ENCODE measurements at places on chromosomes 4 and X.

DNA sequence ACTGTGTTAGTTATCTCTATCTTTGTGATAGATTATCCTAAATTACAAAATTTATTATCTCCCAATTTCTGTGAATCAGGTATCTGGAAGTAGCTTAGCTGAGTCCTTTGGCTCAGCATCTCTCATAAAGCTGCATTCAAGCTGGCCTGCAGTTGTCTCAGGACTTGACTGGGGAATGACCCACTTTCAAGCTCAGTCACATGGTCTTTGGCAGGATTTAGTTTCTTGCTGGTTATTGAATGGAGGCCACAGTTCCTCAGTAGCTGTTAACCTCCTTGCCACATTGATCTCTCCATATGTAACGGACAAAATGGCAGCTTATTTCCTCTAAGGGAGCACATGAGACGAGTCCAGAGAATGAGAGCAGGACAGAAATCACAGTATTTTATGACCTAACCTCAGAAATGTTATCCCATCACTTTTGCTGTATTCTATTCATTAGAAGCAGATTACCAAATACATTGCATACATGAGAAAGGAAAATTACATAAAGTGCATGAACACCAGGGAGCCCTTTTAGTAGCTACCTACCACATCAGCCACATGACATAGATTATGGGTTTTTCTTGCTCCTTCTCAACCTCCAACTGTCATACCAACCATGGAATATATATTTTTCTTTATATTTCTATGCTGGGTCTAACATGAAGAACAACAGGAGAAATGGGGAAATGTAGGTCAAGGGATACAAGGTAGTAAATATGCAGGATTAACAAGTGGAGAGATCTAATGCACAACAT lies 730.1 kb downstream of the CCSER1 start:
- no peak for DNase-seq

- no peak for DNase-seq
These were observed 67.7 kb downstream of the DGKK start for GRCh38 chrX:50402886-50403285.

DNA sequence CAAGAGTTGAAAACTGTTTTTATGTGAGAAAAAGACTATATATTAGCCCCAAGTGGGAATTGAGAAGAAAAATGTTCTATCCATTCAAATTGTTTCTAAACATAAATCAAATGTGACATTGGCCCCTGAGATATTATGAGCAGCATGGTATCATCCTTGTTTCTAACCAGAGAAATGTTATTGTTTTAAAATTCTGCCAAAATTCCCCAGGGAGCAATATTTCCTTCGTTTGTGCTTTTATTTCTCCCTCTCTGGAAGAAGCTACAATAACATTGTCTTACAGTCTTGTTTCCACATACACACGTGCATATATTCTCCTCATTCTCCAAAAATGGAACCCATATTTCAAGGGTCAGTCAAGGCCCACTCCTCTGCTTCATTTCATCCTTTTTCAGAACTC lies 46.7 kb downstream of the MAGEB17 start:
- DNase-seq, result no peak

- DNase-seq, result no peak
These were observed 554.1 kb upstream of the MAGEB2 start for GRCh38 chrX:29661290-29661689.

DNA sequence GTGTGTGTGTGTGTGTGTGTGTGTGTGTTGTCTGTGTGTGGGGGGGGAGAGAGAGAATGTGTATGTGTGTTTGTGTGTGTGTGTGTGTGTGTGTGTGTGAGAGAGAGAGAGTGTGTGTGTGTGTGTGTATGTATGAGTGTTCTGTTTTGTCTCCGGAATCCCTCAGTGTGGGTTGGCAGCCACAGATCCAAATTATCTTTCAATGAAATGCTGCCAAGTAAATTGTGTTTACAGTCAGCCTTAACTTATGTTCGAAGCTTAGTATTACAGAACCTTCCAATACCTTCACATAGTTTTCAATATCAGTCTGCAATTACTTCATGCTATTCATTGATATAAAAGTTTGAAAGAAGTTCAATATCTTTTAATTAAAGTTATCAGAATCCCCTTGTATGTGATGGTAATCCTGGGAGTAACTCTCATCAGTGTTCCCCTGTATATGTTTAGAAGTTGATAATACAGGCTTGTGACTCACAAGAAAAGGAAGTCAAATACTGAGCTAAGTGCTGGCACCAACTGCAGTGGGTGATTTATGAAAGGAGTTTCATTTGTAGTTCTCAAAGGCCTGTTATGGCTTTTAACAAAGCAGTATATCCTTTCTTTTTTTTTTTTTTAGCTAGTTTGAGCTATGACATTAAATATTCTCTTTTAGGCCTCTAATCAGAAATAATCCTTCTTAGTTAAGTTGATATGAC lies 51.6 kb upstream of the HTR2C start:
- DNase-seq, result no peak

DNA sequence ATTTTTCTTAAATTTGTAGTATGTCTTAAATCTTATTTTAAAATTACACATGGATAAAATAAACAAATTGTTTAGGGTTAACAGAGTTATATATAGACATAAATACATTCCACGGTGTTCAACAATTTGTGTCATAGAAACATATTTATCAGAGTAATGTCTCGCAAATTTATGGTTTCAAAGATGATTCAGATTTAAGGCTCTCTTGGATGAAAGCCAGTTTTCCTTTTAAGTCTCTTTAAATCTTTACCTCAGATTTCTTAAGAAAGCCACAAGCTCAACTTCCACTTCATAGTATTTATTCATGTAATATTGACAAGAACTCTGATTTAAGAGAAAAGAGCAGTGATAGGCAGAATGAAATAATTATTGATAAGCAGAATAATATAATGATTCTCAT lies 1254.8 kb upstream of the ADGRL3 start:
- DNase-seq, result no peak

GRCh38 chrX:43961699-43962098 lies 11.5 kb downstream of the NDP start:
- no peak for DNase-seq

DNA sequence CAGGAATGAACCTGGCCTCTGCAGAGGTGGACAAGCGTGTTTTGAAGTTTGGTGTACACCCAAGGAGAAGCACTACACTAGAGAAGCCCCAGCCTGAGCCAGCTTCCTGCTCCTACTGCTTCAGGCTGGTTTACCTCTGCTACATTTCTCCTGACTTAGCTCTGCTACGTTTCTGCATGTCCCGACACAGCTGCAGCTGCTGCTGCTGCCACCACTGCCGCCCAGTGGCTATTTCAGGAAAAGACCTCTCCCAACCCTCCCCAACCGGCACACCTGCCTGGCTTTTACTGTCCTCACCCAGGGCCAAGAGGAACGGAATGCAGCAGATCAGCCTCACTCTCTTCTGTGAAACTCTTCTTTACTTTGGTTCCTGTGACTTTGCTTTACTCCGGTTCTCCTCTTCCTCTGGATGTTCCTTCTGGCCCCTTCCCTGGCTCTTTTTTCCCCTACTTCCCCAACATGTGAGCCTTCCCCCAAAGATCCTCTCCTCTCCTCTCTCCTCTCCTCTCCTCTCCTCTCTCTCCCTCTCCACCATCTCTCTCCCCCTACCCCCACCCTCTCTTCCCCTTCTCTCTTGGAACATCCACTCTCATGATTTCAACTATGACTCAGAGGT lies 3.1 kb upstream of the P2RY4 start:
- no peak for DNase-seq

DNA sequence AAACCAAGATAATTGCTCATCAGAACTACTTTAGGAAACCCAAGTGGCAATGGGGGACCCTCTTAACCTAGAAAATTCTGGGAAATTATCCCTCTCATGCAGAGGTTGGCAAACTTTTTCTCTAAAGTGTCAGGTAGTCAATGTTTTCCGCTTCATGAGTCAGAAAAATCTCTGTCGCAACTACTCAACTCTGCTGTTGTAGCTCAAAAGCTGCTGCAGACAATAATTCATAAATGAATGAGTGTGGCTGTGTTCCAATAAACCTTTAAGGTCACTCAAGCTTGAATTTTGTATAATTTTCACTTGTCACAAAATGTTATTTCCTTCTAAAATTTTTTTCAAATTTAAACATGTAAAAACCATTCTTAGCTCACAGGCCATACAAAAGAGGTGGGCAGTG lies 193.4 kb upstream of the MID1 start:
- no peak for DNase-seq

- no peak for DNase-seq
These were observed 10.9 kb downstream of the GAB1 start for GRCh38 chr4:143347484-143348111.

GRCh38 chr4:55018978-55019377 lies 106.4 kb downstream of the KDR start:
- no peak for DNase-seq

DNA sequence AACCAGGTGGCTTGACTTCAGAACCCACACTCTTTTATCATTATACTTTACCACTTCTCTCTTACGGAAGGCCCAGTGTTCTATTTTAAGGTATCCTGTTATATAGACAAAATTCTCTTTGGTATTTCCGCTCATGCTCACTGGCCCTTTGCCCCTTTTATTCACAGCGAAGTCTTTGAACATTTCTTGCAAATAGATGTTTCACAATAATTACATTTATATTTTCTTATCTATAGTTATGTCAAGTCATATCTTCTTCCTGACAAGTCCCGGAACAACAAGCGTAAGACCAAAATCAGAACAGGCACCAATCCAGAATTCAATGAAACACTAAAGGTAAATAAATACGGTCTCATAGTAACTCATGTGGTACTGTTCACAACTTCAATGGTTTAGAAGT lies 102.0 kb downstream of the SYTL5 start:
- DNase-seq, result no peak

DNA sequence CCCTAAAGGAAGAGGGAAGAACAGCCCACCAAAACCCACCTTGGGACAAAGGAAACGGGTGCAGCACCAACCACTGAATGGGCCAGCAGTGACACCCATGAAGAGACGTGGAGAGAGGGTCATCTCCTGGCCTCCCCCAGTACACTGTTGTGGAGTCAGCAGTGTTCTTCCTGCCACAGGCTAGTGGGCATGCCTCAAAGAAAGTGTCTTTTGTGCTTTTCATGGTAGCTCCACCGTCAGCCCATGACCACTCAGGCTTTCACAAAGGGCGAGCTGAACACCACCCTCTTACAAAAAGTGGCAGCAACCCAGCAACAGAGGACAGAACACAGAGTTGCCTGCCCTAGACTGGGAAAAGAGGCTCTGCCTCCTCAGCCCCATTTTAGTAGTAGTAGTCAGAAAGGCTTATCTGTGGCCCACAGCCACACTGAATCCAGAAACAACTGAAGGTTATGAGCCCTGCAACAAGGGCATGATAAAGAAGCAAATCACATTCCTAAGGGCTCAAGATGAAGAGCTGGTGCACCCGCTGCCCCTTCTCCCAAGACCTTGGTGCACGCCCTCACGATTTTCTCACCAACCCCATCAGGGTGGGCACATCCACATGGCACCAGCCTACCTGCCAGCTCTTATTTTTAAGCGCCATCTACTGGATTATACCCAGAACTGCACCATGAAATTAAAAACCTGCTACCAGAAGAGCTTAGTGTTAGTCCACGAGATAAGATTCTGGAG lies 53.1 kb downstream of the RAB28 start:
- DNase-seq, result no peak

GRCh38 chrX:1242891-1243402 lies 25.7 kb upstream of the CSF2RA start:
- DNase-seq, result no peak

- DNase-seq, result no peak
These were observed 102.6 kb downstream of the PDE5A start for GRCh38 chr4:119525771-119526712.

- no peak for DNase-seq
These were observed 3.1 kb upstream of the SH3TC1 start for GRCh38 chr4:8195841-8196458.

GRCh38 chr4:74624351-74625151 lies 169.8 kb downstream of the BTC start:
- no peak for DNase-seq

- DNase-seq, result no peak
These were observed 449.7 kb downstream of the PCDH10 start for GRCh38 chr4:133598779-133599178.

DNA sequence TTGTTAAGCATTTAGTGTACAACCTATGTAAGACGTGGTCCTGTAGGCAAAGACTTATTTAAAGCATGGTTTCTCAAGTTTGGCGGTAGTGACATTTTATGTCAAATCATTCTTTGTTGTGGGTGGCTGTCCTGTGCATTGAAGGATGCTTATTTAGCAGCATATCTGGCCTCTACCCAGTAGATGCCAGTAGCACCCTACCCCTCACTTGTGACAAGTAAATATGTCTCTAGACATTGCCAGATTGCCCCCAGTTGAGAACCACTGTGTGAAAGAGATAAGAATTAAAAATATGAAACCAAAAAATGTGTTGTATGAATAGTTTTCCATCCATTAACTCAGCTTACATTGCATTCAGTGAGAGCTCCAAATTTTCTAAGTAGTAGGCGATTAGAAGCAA lies 25.5 kb downstream of the MMAA start:
- DNase-seq, result no peak

DNA sequence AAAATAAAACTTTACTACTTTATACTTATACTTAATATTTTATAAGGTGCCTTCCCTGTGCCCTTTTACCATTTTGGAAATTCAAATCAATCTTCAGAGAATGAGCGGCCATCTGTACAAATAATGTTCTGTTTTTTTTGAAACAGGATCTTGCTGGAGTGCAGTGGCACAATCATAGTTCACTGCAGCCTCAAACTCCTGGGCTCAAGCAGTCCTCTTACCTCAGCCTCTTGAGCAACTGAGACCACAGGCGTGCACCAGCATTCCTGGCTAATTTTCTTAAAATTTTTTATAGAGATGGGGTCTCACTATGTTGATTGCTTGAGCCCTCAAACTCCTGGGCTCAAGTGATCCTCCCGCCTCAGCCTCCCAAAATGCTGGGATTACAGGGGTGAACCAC lies 53.5 kb downstream of the FAM114A1 start:
- DNase-seq, result no peak

- DNase-seq, result no peak
These were observed 157.5 kb upstream of the SMIM31 start for GRCh38 chr4:164596318-164596878.

- no peak for DNase-seq
These were observed 119.9 kb upstream of the HS3ST1 start for GRCh38 chr4:11548597-11549082.

All from activated CD8-positive, alpha-beta memory T cell treated with anti-CD3 and anti-CD28 coated beads for 1 hour (primary cell).